Activated gamma-delta T cell (primary cell): ENCODE measurements at places on chromosomes 4 and X.

DNA sequence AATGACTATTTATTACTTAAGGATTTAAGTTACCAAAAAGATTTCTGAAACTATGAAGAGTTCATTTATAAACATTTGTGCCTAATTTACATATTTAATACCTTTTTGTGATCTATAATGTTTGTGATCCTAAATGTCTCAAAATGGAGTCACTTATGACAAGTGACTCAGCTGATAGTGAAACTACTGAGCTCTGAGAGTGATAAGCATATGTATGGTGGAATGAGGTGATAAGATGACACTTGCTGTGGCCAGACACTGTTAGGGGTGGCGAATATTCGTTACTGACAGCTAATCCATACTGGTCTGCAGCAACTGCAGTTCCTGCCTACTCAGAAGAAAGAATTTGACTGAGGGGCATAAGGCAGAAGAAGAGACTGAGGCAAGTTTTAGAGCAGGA, 5.5 kb upstream of the NXF3 start:
- no peak for DNase-seq

DNA sequence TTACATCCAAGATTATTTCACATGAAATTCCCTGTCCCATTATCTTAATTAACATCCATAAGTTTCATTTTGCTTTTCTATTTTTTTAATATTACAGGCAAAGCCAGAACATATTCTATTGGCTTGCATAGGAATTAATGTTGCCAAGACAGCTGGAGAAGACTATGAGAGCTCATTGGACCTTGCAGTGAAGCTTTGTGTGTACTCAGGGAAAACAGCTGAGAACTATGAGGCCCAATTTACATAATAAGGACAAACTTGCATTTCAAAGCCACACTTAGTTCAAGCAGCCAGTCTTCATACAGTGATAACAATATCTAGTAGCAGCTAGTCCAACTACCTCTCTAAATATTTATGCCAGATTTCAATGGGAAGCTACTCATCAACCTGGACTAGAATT, 134.4 kb downstream of the DDX53 start:
- DNase-seq = no peak

DNA sequence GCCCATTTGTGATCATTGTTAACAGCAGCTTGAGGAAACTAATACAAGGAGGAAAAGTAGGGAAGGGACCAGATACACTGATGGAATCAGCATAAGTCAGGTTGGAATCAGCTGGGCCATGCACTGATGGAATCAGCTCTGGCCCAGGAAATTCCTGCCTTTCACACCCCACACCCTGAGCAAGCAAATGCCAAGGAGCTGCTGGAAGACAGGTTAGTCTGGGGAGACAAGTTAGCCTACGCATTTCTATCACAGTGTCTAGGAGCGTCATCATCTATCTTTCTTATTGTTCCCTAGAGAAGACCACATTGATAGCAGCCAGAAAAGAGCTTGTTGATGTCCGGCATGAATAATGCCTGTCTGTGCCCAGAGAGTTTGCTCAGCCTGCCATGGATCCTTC, 16.2 kb upstream of the CEP135 start:
- no peak for DNase-seq

DNA sequence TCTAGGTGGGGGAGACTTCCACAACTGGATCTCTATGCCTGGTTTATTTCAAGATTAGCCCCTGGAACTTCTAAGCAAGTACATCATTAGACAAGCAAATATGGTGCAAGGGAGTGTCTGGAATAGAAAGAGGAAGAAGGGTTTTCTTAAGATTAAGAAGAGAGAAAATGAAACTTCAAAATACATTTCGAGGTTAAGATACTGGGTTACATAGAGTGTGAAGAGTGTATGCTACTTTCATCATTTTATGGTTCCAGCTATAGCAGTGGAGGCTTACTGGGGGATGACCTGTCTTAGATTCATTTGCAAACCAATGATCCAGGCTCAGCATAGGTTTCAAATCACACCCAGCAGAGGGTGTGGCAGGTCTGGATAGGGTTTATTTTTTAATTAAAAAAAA, 144.4 kb upstream of the GATB start:
- no peak for DNase-seq

DNA sequence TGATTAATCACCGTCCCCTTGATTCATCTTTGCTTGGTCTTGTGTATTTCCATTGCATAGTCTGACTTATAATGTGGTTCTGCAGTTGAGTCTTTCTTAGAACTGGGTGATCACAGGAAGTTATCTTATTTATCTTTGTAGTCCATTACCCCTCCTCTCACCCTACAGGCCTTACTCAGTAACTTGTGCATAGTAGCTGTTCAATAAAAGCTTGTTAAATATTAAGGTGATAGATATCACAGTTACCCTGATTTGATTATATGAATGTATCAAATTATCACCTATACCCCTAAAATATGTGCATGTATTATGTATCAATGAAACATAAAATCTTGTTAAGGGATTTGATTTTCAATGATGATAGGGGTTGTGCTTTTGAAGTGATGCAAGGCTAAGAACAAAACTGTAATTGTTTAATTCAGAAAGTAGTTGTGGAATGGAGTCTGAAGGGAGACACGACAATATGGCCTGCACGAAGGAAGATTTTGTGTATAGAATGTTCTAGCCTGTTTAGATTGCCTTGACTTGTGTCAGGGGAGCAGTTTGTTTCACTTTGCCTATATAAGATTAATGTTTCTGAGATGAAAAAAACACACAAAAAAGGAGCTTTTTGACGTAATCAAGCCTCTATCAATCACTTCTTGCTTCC, 132.4 kb upstream of the LIMCH1 start:
- no peak for DNase-seq

- DNase-seq = no peak
These were observed 97.1 kb upstream of the FAM9B start for GRCh38 chrX:9131066-9131465.

DNA sequence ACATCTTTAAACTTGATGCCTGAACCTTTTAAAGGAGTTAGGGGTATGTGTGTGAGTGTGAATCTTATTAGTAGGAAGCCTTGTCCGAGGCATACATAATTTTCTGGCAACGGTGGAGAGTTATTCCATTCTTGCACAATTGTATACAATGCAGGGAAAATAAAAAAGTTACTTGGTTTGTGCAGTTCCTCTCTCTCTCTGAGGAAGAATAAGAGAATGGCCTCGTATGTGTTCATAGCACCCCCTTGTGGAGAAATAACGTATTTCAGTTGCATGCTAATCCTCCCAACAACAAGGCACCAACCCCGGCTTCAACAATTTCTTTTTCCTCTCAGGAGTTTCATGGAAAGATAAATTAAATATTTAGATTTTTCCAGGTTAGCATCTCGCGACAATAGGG, 33.7 kb upstream of the FGF13 start:
- DNase-seq = no peak

DNA sequence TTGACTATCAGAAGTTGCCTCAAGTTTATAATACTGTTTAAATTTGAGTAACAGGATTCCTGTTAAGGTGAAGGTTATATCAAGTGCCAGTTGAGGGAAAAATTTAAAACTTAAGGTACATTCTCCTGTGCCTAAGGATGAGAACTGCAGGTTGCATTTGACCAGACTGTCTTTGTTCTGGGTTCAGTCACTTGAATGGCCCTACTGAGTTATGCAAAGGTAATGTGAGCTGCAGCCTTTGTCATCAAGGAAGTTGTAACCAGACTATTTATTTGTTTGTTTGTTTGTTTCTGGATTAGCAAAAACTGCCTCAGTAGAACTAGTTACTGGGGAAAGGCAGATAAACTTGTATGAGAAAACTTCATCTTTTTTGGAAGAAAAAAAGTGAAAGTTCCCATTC, 131.9 kb downstream of the ATOH1 start:
- no peak for DNase-seq

DNA sequence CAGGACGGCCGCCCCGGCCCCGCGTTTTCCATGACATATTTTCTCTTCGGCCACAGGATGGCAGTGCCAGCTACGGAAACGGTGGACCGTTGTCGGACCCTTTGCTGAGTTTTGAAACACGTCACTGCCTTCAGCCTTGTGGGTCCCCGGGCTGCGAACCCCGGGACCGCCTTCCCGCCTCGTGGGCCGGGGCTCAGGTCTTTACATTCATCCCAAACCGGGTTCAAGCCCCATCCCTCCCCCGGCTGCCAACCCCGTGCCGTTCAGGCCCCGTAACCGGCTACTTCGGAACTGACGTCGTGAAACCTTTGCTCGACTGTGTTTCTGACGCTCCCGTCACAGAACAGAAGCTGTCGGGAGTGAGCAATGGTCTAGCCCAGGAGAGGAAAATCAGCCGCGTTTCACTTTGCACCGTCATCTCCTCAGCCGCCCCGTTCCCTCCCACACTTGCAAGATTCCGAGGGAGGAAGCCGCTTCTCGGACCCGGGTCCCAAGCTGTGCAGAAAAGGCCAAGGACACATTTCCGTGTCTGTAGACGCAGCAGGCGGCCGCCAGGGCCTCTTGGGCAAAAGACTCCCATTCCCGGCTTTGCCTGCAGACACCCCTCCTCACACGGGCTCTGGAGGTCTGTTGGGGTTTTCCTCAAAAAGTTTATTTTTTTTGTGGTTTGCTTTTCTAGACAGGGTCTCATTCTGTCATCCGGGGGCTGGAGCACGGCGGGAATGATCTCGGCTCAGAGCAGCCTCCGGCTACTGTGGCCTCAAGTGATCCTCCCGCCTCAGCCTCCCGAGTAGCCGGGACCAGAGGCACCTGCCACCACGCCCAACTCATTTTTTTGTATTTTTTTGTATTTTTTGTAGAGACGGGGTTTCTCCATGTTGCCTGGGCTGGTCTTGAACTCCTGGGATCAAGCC, 41.4 kb upstream of the PPP2R3B start:
- no peak for DNase-seq

- no peak for DNase-seq
These were observed 388.0 kb downstream of the CCSER1 start for GRCh38 chr4:90515191-90515590.

GRCh38 chr4:86837691-86838503, 11.3 kb downstream of the SLC10A6 start:
- no peak for DNase-seq

GRCh38 chrX:41116948-41117347, 31.7 kb downstream of the USP9X start:
- DNase-seq = no peak

GRCh38 chr4:88041626-88042025, 34.2 kb downstream of the PKD2 start:
- no peak for DNase-seq

- DNase-seq = no peak
These were observed 228.2 kb downstream of the AFAP1 start for GRCh38 chr4:7711307-7711963.

DNA sequence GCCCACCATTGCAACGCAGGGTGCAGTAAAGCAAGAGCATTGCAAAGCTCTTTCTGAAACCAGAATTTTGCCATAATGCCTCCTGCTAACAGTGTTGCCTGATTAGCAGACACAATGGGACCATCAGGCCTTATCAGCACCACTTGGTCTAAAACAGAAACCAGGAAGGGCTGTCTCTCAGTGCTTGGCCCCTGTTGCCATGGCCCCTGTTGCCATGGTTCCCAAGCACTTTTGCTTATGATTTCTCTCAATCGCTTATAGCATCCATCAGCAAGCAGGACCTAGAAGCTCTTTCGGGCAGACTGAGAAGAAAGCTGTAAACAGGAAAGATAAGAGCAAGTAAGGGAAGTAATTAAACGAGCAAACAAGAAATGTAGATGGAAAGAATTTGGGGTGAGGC, 36.8 kb downstream of the RTL5 start:
- DNase-seq = no peak

DNA sequence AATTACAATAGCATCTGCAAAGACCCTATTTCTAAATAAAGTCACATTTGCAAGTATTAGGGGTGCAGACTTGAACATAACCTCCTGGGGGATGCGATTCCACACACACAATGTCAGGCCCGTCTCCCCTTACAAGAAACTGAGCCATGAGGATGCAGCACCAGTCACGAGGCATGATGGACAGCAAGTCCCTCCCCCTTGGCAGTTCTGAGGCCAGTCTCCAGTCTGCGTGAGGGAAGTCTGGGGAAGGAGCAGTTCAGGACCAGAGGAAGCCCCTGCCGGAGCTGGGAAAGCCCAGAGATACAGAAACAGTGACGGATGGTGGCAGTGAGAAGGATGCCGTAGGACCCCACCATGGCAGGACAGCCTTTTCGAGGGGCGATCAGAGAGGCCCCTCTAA, 9.4 kb downstream of the FAM53A start:
- DNase-seq = no peak

GRCh38 chr4:150962245-150962644, 52.8 kb downstream of the LRBA start:
- no peak for DNase-seq

GRCh38 chr4:1715002-1715758, 3.1 kb upstream of the SLBP start:
- DNase-seq = no peak

DNA sequence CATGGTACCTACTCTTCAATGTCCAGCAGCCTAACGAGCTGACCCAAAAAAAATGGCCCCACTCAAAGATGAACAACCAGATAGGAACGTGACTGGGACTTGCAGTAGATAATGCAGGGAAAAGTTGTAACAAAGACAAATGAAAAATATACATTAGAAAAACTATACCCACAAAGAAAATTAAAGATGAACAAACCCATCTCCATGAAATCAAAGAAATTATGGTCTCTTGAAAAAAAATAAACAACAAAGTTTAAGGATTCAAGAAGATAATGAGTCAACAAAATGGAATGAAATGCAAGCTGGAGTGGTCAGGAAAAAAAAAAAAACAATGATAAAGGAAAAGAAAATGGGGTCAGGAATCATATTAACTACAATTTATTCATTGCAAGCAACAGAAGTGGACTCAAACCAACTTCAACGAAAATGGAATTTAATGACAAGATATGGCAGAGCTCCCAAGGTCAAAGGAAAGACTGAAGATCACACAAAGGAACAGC, 309.8 kb upstream of the GALNT7 start:
- DNase-seq = no peak

- DNase-seq = no peak
These were observed 23.1 kb upstream of the KLHL8 start for GRCh38 chr4:87243426-87244053.

GRCh38 chr4:20253735-20254409, 2.2 kb downstream of the SLIT2 start:
- DNase-seq = no peak

DNA sequence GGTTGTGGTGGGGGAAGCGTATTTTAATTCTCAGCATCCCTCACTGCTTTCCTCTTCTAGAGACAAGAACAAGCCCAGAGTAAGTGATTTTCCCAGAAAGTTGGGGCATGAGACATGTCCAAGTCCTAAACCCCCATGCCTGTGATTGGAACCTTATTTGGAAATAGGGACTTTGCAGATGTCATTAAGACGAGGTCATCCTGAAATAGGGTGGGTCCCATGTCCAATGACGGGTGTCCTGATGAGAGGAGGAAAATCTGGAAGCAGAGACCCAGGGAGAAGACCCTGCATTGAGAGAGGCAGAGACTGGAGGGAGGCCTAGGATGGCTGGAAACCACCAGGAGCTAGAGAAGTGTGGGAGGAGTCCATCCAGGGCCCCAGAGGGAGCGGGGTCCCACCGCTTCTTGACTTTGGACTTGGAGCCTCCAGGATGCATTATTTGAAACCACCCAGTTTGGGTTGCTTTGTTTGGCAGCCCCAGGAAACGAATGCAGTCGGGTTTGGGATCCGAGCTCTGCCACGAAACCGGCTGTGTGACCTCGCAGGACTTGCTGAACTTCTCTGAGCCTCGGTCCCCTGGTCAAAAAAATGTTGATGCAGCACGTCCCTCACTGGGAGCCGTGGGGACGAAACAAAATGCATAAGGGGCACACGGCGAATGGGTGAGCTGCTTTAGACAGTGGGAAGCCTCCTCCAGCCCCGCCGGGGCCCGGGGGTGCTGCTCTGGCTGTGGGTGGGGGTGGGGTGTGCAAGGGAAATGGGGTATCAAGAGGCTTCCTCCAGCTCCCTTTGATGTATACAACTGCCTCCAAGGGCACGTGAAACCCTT, 113.9 kb downstream of the CPZ start:
- no peak for DNase-seq

- no peak for DNase-seq
These were observed 10.0 kb upstream of the SLC9B2 start for GRCh38 chr4:103086551-103086950.
